CD4-positive, alpha-beta memory T cell (primary cell): ENCODE measurements at places on chromosomes 3 and 15.

GRCh38 chr3:52007291-52007690, 11.6 kb upstream of the RPL29 start:
- no peak overlapping the region for H3K27ac ChIP-seq
- DNase-seq = no peak
- peaks cover 11% of the 10 kb centered on the region for H3K4me1 ChIP-seq

DNA sequence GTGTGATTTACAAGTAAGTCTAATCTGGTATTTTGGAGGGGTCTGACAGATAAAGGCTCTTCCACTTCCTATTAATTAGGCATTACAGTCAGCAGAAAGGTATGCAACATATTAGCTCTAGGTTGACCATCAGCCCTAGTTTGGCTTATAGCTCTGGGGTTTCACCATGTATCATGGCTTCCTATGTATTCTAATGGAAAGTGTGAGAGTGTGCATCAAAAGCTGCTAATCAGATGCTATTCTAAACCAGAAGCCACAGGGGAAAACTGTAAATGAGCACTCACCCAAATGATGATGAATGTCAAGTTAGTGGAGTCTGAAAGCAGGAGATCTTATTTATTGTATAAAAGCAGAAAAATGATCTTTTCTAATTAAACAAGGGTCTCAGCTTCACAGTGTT, 149.2 kb upstream of the MITF start:
- no peak overlapping the region for H3K27ac ChIP-seq
- no peaks in the 10 kb centered on the region for H3K27me3 ChIP-seq

DNA sequence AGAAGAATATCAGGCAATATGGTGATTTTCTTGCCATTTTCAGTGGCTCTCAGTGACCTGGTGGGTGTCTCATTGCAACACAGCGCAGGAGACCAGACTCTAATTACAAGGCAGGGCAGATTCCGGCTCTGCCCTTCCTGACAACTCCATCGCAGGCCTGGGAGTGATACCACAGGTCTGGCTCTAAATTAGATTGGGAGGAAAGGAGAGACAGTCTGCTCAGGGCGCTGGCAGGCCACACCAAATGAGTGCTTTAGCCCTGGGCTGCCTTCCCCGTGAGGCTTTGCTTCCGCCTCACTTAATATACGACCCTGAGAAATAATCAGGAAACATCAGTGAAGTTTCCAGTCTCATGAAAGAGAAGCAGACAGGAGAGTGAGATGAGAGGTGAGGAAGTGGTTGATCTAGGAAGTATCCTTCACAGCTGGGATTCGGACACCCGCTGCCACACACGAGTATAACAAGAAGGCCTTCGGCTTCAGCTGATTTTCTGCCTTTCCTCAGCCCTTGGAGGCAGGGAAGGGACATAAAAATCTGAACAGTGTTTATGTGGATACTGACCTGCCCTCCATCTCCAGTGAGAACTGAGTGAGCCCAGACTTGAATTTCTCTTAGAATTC, 73.7 kb upstream of the PROK2 start:
- H3K27ac ChIP-seq = no peak overlapping the region
- no peaks in the 10 kb centered on the region for H3K36me3 ChIP-seq
- peaks cover 7% of the 10 kb centered on the region for H3K4me1 ChIP-seq
- H3K4me3 ChIP-seq = no peak overlapping the region
- H3K27me3 ChIP-seq = no peaks in the 10 kb centered on the region
- no peak for DNase-seq

DNA sequence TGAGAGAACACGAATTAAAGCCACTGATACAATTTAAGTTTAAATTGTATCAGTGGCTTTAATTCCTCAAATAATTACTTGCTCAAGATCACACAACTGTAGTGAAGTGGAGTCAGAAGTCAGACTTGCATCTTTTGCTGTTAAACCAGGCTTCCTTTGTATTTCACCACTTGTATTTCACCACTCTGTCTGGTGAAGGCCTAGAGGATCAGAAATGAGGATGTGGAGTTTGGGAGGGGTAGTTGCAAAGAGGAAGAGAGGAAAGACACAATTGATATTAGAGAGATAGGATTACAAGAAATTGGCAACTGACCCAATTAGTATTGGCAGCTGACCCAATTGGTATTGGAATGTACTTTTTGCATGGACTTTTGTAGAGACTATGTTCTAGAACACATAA, 288.1 kb upstream of the GPR149 start:
- H3K4me3 ChIP-seq = no peak overlapping the region
- no peak overlapping the region for H3K27ac ChIP-seq
- no peak for DNase-seq
- no peaks in the 10 kb centered on the region for H3K4me1 ChIP-seq
- H3K36me3 ChIP-seq = no peaks in the 10 kb centered on the region
- H3K27me3 ChIP-seq = no peaks in the 10 kb centered on the region

DNA sequence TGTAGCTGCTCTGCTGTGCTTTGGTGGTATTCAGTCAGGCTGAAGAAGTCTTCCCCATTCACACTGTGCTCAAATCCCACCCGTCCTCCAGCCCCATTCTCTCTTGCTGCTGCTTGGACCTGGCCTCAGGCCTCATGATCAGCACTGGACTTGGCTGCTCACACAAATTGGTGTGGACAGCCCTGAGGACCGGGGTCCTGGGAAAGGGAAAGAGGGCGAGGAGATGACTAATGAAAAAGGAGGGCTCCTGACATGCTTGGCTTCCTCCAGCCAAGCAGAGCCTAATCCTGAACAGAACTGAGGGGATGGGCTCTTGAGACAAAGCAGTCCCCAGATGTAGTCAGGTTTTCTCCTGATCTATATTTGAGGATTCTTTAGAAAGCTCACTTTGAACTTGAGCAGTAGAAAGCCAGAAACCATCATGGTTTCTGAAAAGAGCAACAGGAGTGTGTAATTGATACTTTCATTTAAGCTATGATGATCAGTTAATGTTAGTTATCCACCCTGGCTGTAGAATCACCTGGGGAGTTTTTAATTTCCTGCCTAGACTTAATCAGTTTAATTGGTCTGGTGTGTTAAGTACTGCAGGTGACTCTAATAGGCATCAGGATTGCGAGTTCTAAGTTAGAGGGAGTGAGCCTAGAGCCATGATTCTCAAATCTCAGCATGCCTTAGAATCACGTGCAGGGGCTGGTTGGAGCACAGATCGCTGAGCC, 79.4 kb upstream of the THBS1 start:
- no peaks in the 10 kb centered on the region for H3K36me3 ChIP-seq
- DNase-seq = no peak
- no peak overlapping the region for H3K27ac ChIP-seq
- no peaks in the 10 kb centered on the region for H3K4me1 ChIP-seq

GRCh38 chr15:80475572-80475971, 71.4 kb downstream of the ARNT2 start:
- DNase-seq = no peak
- no peak overlapping the region for H3K27ac ChIP-seq

DNA sequence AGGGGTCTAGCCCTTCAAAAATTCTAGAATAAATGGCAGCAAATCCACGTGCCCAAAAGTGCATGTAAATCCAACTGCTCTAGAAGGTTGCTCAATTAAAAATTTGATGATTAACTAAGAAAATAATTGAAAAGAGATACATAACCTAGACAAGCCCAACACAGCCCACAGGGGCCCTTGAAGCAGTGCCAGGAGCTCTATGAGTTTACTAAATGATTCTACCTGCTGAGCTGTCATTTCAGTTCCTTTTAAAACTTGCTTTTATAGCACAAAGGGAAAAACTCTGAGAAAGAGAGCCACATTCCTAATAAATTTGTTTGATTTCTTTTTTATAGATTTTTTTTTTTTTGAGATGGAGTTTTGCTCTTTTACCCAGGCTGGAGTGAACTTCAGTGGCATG, 38.9 kb upstream of the GNB5 start:
- no peaks in the 10 kb centered on the region for H3K36me3 ChIP-seq
- H3K4me3 ChIP-seq = no peak overlapping the region
- DNase-seq = no peak
- H3K27me3 ChIP-seq = no peaks in the 10 kb centered on the region
- peaks cover 28% of the 10 kb centered on the region for H3K4me1 ChIP-seq

GRCh38 chr3:85710490-85710889, 751.7 kb downstream of the CADM2 start:
- DNase-seq = no peak
- no peaks in the 10 kb centered on the region for H3K4me1 ChIP-seq
- H3K27me3 ChIP-seq = no peaks in the 10 kb centered on the region

GRCh38 chr15:98906712-98907083, 100.9 kb downstream of the PGPEP1L start:
- H3K4me1 ChIP-seq = no peaks in the 10 kb centered on the region
- DNase-seq = no peak

DNA sequence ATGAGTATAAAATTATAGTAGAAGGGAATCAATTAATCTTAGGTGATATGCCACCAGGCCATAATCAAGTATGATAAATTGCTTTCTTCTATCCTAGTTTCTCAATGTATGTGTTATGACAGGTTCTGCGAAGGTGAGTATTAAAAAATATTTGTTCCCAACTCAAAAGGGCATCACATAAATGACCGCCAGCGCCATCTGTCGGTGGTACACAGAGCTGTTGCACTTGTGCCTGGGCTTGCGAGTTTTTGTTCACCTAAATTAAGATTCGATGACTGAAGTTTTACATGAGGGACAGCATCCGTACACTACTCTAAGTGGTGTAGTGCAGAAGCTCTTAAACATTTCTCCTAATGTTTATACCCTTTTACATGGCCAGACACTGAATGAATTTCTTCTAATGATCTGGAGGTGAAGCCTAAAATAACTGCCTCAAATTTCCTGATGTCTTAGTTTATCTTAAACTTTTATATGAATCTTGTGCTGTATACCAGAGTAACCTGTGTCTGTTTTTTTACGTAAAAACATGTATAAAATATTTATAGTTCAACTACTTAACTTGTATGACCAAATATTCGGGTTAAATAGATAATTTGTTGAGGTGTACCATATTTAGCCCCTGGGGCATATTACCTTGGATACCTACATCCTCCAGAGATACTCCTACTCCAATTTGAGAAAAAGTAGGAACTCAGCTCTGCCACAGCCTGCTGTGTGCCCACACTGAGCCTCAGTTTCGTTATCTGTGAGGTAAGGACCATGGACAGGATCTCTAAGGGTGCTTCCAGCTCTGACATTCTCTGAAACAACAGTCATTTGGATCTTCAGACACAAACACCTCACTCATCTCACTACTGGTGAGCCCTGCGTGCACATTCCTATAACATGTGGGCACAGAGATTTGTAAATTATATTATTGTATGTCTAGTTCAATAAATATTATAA, 365.6 kb downstream of the MAGI1 start:
- no peaks in the 10 kb centered on the region for H3K36me3 ChIP-seq
- H3K4me1 ChIP-seq = no peaks in the 10 kb centered on the region
- H3K27me3 ChIP-seq = no peaks in the 10 kb centered on the region
- no peak overlapping the region for H3K27ac ChIP-seq
- no peak overlapping the region for H3K4me3 ChIP-seq

DNA sequence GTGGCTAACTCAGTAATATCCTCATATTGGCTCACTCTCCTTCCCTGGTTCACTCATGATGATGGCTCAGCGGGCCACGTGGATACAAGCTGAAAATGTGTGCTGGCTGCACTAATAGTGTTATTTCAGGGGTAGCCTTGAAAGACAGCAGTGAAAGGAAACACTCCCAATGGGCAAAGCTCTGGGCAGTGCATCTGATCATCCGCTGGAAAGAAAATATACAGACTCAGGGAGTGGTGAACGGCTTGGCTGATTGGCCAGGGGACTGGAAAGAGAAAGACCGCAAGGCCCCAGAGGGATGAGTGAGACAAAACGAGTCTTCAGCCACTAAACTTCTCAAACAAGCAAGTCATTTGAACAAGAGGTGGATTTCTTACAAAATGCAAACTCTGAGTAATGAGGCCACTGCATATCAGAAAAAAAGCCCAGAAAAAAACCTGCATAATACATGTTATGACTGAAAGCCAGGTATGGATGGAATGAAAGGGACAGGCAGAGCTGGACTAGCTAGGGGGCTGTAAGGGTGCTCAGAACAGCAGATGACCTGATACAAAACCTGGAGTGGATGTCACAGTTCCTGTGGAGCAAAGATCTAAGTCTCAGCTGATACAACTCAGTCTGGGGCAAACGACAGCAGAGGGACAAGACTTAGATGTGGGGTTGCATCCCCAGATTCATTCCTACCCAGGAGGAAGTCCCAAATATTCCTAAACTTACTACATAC, 33.3 kb downstream of the CMTM6 start:
- H3K4me3 ChIP-seq = no peak overlapping the region
- DNase-seq = no peak
- H3K4me1 ChIP-seq = peaks cover 28% of the 10 kb centered on the region
- no peaks in the 10 kb centered on the region for H3K27me3 ChIP-seq
- no peak overlapping the region for H3K27ac ChIP-seq
- peaks cover 4% of the 10 kb centered on the region for H3K36me3 ChIP-seq

GRCh38 chr3:192237992-192238608, 489.2 kb downstream of the FGF12 start:
- no peaks in the 10 kb centered on the region for H3K4me1 ChIP-seq
- H3K27ac ChIP-seq = no peak overlapping the region
- H3K36me3 ChIP-seq = no peaks in the 10 kb centered on the region
- H3K27me3 ChIP-seq = no peaks in the 10 kb centered on the region
- no peak overlapping the region for H3K4me3 ChIP-seq
- no peak for DNase-seq

DNA sequence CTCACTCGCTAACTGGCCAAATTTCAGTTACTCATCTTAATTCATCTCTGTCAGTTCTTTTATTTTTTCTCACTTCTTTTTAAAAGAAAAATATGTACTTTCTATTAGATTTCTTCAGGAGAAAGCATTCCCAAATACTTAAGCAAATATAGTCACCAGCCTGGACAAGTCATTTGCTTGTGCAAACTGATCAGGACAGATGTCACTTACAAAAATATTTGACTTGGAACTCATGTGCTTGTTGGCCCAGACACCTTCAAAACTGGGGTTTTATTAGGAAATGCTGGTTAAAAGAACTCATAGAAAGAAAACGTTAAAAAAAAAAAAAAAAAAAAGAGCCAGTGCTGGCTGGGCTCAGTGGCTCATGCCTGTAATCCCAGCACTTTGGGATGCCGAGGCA, 31.3 kb upstream of the FOXP1 start:
- no peak overlapping the region for H3K27ac ChIP-seq
- no peaks in the 10 kb centered on the region for H3K27me3 ChIP-seq
- no peaks in the 10 kb centered on the region for H3K36me3 ChIP-seq
- no peak for DNase-seq
- no peaks in the 10 kb centered on the region for H3K4me1 ChIP-seq

- no peak overlapping the region for H3K4me3 ChIP-seq
- no peak for DNase-seq
- H3K36me3 ChIP-seq = no peaks in the 10 kb centered on the region
- H3K27ac ChIP-seq = no peak overlapping the region
Observed at GRCh38 chr3:73603762-73604171, 21.0 kb downstream of the PDZRN3 start.

- H3K4me1 ChIP-seq = no peaks in the 10 kb centered on the region
- H3K27ac ChIP-seq = no peak overlapping the region
- H3K4me3 ChIP-seq = no peak overlapping the region
- H3K27me3 ChIP-seq = no peaks in the 10 kb centered on the region
Observed at GRCh38 chr3:57530071-57530608, 14.0 kb downstream of the DNAH12 start.

GRCh38 chr15:100105101-100105500, 236.7 kb downstream of the ADAMTS17 start:
- no peak overlapping the region for H3K27ac ChIP-seq
- no peak for DNase-seq
- no peak overlapping the region for H3K4me3 ChIP-seq
- H3K4me1 ChIP-seq = no peaks in the 10 kb centered on the region
